ENCODE measurements at places on chromosomes 6 and 20.

DNA sequence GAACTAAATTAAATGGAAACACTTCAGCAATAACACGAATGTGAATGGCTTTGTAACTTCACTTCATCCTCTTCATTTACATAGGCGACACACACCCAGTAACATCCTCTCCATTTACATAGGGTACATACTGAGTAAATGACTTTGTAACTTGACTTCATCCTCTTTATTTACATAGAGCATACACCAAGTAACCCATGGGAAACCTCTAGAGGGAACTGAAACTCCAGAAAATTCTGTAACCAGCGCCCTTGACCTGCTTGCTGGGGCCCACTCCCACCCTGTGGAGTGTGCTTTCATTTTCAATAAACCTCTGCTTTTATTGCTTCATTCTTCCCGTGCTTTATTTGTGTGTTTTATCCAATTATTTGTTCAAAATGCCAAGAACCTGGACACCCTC is 81.6 kb upstream of the OPRM1 start:
- no peak for DNase-seq

- peak; percentile 24 for DNase-seq
Measured at GRCh38 chr6:129370268-129370916, 339.6 kb downstream of the ARHGAP18 start.

DNA sequence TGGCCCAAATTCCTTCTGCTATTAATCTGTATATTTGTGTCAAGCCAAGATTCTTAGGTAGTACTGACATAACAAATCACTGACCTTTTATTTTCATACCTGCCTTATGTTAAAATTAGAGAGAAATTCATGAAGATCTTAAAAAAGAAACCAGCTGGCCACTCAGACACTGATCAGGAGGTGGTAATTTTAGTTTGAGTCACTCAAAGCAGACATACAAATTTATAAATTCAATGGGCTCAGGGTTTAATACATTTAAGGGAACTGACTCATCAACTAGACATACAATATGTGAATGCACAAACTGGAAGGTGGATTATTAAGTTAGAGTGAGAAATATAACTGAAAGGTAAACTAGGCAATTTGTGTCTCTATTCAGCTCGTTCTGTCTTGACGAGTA is 711.9 kb upstream of the EYS start:
- no peak for DNase-seq

GRCh38 chr6:120993929-120994572 is 340.2 kb downstream of the TBC1D32 start:
- DNase-seq = no peak

DNA sequence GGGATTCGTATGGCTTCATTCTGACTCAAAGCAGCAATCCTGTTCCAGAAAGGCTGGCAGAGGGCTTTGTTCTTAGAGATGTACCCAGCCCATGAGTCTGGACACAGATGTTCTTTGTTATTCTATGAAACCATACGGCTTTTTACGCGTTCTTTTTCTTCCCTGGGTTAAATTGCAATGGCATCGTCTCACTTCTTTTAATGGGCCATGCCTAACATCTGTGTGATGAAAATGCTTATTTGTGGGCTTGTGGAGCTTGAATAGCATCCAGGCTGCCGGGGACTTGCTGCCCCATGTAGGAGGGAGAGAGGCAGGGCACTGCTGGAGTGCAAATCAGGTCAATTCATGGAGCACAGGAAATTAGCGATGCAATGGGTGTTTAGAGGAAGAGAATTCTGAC is 19.4 kb downstream of the FAM50B start:
- no peak for DNase-seq

DNA sequence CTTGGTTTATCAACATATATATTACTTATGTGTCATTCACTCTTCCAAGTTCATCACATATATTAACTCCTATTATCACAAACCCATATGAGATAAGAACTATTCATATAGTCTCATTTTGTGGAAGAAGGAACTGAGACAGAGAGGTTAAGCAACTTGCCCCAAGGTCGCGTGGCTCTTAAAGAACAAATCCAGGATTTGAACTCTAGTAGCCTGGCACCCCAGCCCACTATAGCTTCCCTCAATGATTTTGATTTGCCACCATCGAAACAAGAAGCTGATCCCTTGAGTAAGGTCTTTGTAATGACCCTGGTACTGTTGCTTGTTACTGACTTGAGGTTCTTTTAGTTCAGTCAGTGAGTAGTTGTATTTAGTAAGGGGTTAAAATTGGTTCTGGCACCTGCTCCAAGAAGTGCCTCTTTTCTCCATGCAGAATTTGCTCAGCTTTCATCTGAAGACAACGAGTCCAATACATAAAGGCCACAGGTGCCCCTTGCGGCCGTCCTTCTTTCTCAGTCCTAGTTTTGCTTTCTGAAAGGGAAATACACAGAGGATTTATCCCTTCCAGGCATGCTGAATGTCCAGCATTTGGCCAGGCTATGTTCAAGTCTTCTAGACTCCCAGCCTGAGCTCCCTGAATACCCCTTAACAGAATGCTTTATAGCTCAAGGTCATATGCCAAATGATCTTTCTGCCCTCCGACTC is 253.0 kb downstream of the TBC1D7 start:
- no peak for DNase-seq

- no peak for DNase-seq
Measured at GRCh38 chr20:38220587-38221118, 39.9 kb downstream of the KIAA1755 start.

DNA sequence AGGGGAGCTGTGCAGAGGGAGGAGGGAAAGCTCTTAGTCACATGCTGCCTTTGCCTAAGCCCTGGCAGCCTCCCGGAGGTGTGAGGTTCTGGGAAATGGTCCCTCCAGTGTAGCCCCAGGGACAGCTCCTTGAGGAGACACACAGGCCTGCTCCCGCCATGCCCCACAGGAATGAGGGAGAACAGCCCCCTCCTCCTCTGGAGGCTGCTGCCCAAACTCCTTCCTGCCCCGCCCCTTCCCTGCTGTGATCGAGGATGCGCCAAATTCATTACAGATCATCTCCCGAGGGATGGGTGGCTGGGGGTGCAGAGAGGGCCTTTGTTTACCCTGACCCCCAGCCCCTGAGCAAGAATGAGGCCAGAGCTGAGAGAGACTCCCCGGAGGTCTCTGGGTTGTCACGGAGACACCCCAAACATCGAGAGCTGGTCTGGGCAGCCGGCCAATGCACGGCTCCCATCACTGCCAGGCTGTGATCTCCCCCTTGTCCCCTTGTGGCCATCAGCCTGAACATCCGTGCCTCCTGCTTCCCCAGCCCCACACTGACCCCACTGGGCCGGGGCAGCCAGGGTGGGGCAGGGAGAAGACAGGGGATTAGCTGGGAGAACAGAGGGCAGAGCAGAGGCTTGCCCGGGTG is 8.4 kb downstream of the CYP21A2 start:
- no peak for DNase-seq
